Activated CD4-positive, alpha-beta memory T cell treated with anti-CD3 and anti-CD28 coated beads, Interleukin-2, amount 10 ng/mL, durations not matched to agents 7 days and 5 days (primary cell): ENCODE measurements at places on chromosomes 5 and 9.
A peak's percentile ranks its signal among the peaks of the same experiment; 100 is the strongest.

- no peak for DNase-seq
These were observed 222.7 kb upstream of the ACO1 start for GRCh38 chr9:32161720-32162119.

DNA sequence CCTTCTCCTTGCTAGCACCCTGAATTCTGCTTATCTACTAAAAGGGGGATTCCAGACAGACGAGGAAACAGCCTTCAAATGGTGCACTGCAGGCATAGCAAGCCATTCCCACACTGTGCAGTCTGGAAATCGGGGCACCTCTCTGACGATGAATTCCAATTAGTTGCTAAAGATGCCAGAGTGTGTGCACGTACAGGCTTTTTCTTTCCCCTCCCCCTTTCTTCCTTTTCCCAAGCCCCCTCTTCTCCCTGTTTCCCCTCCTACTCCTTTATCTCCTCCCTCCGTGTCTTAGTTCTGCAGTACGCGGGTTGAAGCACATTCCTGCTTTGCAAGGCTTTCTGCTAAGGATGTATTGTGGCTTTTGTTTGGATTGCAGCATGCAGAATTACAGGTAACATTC, at the start of gene GPR21:
GPR21 (plus strand) TSS at position 316 of the 400 bp plus-strand sequence. CDS start 900 bp downstream, outside the sequence.
- no peak for DNase-seq

DNA sequence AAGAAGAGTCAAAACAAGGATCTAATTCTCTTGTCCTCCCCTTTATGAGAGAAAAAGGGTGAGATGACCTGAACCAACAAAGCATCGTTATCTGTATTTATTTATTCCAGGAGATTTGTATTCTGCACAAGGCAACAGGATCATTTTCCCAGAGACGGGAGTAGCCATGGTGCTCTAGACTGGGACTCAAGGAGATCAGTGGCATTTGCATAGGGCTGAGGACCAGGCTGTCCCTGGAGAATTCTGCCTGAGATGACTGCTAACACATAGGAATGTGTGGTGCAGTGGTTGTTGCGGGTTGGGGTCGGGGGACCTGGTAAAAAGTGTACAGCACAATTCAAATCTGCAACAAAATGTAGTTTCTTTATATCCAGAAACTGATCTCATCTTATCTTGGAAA, 22.3 kb upstream of the ZNF474 start:
- no peak for DNase-seq

- DNase-seq, result no peak
These were observed 37.9 kb upstream of the DPYSL3 start for GRCh38 chr5:147547730-147548129.

- DNase-seq, result no peak
These were observed 42.5 kb downstream of the RALGPS1 start for GRCh38 chr9:126956917-126957686.

GRCh38 chr5:54837981-54838380, 147.4 kb downstream of the ESM1 start:
- no peak for DNase-seq

DNA sequence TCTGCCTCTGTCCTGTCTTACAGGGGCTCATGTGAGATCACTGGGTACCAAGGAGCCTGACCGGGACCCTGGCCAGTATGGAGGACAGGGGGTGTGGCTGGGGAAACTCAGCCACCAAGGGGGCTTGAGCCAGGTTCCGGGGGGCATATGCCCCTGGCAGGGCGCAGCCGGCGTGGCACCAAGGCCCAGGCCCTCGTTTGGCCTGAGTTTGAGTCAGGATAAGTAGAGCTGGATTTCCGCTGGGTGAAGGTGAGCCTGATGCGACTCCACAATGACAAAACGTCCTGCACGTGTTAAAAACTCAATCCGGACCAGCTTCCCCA, 616 bp upstream of the TSPAN17 start:
- no peak for DNase-seq

- DNase-seq, result no peak
These were observed 54.8 kb upstream of the ANGPTL2 start for GRCh38 chr9:127177231-127177630.

DNA sequence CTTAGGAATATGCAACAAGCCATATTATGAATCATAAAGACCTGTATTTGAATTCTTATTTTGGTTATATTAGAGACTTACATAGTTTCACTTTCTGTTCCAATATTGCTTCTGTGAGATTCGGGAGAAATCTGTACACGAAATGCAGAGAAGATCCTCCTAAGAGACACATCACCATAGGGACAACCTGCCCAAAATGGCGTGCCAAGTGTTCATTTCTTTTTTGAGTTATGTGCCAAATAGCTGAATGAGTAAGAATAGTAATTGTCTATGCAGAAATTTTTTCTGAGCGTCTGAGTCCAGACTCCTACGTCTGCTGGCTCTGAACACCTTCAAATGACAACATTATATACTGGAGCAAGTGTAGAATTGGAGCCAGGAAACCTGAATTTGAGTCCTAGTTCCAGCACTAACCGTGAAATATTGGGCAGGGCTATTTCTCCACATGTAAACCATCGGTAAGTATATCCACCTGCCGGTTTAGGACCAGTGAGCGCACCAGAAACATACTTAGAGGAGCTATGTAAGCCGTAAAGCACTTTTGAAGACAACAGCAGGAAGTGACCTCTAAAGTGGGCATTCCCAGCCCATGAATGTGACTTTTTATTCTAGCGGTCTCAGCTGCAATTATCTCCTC, 163.9 kb upstream of the DMRT1 start:
- DNase-seq, result no peak

- no peak for DNase-seq
These were observed 52.7 kb upstream of the NEURL1B start for GRCh38 chr5:172588380-172588779.

GRCh38 chr9:1839909-1840308, 175.2 kb upstream of the SMARCA2 start:
- no peak for DNase-seq

GRCh38 chr5:176415952-176416924, at the start of gene CLTB:
Gene CLTB (minus strand): TSS chr5:176416539. CDS start chr5:176416363, 176 bp downstream.
- peak; percentile 91 for DNase-seq

GRCh38 chr9:92295827-92296258, 2.3 kb upstream of the IARS1 start:
- no peak for DNase-seq

GRCh38 chr9:24738421-24738961, 192.8 kb upstream of the IZUMO3 start:
- DNase-seq, result no peak

DNA sequence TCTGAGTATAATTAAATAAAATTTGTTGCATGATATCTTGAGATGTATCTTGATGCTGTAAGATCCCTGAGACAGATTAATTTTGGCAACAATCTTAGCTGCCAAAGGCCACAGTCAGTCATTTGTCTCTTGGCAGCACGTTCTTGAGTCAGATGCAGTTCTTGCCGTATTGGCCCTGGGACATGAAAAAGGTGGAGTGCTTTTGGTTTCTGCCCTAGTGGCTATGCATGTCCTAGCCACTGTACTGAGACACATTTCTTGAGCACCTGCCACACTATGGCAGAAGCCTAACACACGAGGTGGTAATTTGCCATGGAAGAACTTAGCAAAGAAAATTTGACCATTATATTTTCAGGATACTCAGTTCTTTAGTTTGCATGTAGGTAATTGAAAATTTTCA, 45.0 kb upstream of the PHF2 start:
- DNase-seq, result no peak

- DNase-seq, result no peak
These were observed 1243.4 kb downstream of the MAT2B start for GRCh38 chr5:164748861-164749260.

GRCh38 chr5:14627270-14627669, 37.2 kb upstream of the OTULIN start:
- no peak for DNase-seq

- DNase-seq, result no peak
These were observed 49.7 kb upstream of the LHFPL2 start for GRCh38 chr5:78698191-78698791.

DNA sequence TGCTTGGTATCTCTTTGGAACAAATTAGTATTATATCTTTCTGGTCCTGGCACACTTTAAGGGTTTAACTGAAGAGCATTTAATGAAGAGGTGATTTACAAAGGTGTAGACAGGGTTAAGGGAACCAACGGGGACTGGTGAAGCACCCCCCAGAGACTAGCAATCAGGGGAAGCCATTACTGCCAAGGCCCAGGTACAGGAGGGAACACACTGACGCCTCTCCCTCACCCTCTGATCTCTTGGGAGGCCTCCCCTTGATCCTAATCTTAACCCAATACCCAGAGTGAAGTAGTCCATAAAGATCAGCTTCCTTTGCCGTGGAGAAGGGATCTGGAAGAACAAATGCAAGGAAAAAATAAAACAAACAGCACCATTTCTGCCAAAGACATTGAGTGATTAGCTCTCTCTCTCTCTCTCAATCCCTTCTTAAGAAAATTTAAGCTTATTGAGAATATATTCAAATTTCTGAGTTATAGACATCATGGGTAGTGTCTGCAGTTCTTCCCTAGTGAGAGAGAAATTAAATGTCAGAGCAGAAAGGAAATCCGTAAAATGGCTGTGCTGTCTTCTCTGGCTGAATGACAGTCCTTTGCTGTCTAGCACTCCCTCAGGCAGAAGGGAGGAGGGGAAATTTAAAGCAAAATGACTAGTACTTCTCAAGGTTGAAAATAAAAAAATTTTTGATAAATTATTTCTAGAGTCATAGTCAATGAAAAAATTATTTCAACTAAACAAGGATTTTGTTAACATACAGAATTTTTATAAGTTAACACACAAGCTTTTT, 20.0 kb downstream of the F2R start:
- DNase-seq, result no peak

GRCh38 chr5:113359419-113359818, 75.4 kb downstream of the TSSK1B start:
- DNase-seq, result no peak

- no peak for DNase-seq
These were observed 368.3 kb upstream of the SPATA31A5 start for GRCh38 chr9:60545878-60546385.

DNA sequence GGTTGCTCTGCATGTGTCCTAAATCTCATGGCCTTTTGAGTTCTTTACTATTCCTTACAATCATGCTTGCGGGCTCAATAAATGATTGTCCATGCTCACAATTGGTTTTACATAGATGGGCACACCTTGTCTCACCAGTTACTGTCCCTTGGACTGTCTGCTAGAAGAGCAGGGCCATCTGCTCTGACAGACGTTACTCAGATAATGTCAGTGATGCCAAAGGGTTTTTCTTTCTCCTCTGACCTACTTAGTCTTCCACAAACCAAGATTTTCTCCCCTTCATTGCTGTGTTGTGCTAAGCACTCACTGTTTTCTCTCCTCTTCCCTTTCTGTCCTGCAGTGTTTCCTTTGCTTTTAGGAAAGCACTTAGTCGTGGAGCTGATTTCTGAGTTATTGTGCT, 562.3 kb downstream of the KIF4B start:
- no peak for DNase-seq

DNA sequence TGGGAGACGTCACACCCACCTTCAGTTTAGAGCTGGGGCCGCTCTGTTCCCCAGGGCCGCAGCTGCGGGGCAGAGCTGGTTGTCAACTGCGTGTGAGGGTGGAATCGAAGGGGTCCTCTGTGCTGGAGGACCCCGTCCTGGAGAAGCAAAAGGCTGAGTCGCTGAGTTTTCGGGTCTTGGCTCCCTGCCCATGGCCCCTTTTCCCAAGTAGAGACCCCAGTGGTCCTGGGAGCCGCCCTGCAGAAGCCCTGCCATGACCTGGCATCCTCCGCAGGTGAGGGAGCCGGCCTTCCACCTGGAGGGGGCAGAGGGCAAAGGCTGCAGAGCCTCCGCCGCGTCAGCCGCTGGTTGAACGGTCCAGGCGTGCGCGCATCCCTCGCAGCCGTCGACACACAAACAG, 90.4 kb upstream of the COL5A1 start:
- DNase-seq, result no peak

- DNase-seq, result no peak
These were observed 39.1 kb downstream of the SH3RF2 start for GRCh38 chr5:145975361-145976066.

DNA sequence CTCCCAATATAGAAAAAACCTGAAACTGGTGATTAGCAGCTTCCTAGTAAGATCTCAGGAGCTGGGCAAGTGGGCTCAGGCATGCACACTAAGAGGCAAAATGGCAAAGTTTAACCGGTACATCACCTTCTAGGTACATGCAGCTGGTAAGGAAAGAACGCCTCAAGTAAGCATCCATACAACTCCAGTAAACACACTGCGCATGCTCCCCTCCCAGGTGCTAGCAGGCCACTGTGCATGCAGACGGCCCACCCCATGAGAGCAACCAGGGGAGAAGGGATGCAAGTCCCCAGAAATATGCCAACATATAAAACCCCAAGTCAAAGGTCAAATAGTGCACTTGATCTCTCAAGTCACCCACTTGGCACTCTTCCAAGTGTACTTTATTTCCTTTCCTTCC, 228.6 kb upstream of the KIF2A start:
- no peak for DNase-seq

- peak; percentile 30 for DNase-seq
These were observed 100.8 kb upstream of the DHFR start for GRCh38 chr5:80755626-80756025.
